HT1080 (cell line): ENCODE measurements at places on chromosomes 6 and 20.

DNA sequence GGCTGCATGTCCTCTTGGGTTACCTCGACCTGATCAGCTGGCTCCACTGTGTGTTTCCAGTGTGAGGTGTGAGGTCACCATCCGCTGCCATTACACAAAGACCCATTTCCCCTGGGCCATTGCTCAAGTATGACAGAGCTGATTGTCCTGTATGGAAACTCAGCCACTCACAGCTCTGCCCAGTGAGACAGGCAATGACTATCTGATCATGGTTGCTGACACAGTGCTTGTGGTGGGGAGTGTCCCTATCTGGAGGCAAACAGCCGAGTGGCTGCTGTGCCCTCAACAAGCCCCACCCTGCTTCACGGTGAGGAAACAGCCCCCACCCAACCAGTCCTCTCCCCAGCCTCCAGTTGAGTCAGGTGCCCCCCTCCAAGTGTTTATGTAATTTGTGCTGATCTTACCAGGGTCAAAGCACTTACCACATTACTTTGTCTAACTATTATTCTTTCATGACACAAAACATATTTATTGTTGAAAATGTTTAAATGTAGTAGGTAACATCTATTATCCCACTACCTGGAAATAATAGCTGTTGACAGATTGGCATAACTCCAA, 11.7 kb upstream of the MAPK13 start:
- peak; percentile 31 for DNase-seq

GRCh38 chr6:147095316-147095715, 108.9 kb upstream of the STXBP5 start:
- peak; percentile 12 for DNase-seq

- no peak for DNase-seq
Measured at GRCh38 chr6:161743509-161744178, 469.8 kb upstream of the AGPAT4 start.

GRCh38 chr6:169473663-169474062, 220.0 kb upstream of the THBS2 start:
- no peak for DNase-seq

GRCh38 chr6:25675167-25675566, 23.2 kb downstream of the SCGN start:
- no peak for DNase-seq

DNA sequence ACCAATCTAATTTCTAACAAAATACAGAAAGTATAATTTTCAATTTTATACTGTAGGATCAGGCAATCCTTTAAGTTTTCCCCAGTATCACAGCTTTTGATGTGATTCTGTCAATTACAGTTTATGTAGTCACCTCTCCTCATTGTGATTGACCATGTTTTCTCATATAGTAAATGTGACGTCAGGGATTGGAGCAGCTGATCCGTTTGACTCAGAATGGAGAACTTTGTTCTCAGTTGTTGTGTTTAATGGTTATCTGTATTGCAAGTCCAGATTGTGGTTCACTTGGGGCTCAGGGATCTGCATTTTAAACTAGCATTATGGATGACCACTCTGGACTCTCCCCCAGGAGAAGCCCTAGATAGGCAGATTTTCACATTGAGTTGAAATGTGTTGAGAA, 90.6 kb downstream of the DNAH8 start:
- DNase-seq = no peak

DNA sequence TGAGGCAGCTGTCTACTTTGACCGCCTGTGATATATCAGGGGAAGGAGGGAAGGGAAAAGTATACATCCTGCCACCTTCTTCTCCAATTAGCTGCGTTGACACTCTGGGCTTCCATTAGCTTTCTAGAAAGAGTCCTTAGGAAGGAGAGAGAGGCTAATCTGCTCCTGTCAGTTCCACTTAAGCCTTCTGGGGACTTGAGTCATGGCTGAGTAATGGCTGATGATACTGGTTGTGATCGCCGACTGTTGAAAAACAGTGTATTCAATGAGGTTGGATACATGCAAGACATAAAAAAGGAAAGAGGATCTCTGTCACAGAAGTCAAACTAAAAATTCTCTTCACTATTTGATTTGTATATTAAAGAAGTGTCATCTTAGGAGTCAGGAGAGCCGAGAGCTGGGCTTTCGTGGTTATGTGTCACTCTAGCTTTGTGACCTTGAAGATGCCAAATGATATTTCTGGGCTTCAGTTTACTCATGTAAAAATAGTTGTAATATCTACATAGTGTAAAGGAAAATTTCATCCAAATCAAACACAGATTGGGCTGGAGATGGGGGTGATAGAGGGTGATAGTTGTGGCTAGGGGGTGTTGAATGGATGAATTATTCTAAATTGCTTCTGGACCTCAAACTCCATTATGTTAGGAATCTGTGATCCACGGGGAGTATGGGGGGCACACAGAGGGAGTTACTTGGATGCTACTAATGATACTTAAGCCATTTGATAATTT, 189.0 kb downstream of the UST start:
- DNase-seq = peak; percentile 74

DNA sequence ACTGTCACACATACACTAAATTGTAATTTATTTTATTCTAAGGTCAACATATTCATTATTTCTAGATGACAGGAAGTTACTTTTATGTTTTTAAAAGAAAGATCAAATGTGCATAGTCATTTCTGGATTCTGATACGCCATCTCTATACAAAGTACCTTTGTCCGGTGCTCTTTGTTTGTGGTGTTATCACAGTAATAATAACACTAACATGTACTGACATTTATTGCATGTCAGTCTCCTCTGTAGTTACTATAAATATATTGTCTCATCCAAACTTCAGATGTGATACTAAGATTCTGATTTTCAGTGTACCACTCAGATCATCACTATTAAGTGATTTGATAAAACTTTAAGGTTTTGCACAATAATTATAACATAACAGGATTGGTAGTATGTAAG, 90.3 kb upstream of the TPD52L1 start:
- DNase-seq = no peak

DNA sequence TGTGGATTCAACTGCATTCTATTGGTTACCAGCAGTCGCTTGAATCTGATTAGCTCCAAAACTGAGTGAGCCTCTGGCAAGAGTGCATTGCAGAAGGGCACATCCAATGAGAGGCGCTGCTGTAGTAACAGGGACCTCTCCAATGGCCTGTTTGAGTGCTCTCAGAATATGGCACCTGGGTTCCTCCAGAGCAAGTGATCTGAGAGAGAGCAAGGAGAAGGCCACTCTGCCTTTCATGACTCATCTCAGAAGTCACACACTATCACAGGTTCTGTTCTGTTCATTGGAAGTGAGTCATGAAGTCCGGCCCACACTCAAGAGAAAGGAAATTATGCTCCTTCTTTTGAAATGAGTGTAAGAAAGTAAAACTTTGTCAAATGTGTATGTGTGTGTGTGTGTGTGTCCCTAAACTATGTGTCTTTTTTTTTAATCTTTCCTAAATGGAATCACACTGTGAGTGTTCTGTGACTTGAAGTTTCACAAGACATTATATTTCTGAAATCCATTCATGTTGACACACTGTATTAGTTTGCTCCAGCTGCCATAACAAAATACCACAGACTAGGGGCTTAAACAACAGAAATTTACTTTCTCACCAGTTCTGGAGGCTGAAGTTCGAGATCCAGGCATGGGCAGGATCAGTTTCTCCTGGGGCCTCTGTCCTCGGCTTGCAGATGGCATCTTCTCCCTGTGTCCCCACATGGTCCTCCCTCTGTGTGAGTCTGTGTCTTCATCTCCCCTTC, 138.3 kb upstream of the CDYL start:
- peak; percentile 84 for DNase-seq

- DNase-seq = peak; percentile 26
Measured at GRCh38 chr6:138278326-138278725, 60.0 kb upstream of the PBOV1 start.

DNA sequence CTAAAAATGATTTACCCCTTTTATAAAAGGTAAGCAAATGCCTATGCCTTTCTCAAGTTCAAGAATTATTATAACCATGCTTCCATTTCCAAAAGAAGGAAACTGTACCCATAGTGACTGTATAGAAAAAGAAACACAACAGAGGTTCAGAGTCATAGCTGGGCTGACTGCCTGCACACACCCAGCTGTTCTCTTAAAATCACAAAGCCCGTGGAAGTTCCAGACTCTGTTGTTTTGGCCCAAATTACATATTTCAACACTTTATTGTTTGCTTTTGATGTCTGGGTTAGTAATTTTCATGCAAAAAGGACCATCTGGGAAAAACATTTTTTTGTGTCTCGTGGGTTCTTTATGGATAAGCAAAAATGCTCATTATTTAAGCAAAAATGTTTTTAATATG, 99.2 kb downstream of the LCA5 start:
- no peak for DNase-seq

- DNase-seq = peak; percentile 49
Measured at GRCh38 chr20:26167499-26167898, 470.8 kb upstream of the ZNF337 start.

DNA sequence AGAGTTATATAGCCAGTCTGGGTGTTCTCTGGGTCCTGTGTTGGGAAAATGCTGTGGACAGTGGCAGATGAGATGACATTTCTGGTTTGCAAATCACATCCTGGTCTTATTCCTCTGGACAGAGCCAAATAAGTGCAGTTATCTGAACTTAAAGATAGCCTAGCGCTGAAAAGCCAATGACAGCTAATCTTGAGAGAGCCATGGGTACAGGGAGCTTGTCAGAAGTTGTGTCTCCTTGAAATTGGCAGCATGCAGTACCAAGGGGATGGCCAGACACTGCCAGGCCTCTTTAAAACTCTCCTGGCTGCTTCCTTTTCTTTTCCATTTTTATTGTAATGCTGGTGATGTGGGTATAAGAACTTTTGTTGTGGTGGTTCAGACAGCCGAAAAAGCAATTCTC, 362.5 kb downstream of the FARS2 start:
- no peak for DNase-seq

DNA sequence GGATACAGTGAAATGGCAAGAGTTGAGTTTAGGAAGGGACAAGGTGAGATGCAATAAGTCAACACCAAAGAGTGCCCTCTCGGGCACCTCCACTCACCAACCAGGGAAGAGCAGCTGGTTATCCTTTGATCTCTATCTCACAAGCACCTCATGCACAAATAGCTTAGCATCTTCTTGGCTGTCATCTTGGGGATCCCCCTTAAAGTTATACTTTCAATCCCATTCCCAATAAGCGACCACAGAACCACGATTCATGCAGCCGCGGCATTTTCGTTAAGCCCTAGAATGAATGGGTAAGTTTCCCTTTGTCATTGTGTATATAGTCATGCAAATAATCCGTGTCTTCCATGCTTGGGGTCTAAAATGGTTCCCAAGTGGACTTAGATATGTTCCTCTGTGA, 73.5 kb downstream of the ADTRP start:
- no peak for DNase-seq

DNA sequence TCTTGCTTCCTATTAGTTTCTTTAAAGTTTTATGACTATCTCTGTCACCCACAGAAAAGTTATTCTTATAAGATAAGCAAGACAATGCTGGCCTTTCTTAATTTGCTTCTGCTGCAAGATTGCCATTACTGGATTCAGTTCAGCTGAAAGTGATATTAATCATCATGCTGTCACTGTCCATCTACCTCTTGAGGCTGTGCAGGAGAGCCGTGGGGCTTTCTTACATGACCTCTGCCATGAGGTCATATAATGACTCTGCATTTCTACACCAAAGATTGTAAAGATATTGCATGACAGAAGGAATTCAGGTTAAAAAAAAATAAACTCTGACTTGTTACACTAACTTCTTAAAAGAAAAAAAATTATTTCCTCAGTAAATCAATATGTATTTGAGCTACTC, 106.9 kb downstream of the TRDN start:
- DNase-seq = peak; percentile 42

- DNase-seq = no peak
Measured at GRCh38 chr20:17999566-17999965, 30.7 kb downstream of the MGME1 start.

DNA sequence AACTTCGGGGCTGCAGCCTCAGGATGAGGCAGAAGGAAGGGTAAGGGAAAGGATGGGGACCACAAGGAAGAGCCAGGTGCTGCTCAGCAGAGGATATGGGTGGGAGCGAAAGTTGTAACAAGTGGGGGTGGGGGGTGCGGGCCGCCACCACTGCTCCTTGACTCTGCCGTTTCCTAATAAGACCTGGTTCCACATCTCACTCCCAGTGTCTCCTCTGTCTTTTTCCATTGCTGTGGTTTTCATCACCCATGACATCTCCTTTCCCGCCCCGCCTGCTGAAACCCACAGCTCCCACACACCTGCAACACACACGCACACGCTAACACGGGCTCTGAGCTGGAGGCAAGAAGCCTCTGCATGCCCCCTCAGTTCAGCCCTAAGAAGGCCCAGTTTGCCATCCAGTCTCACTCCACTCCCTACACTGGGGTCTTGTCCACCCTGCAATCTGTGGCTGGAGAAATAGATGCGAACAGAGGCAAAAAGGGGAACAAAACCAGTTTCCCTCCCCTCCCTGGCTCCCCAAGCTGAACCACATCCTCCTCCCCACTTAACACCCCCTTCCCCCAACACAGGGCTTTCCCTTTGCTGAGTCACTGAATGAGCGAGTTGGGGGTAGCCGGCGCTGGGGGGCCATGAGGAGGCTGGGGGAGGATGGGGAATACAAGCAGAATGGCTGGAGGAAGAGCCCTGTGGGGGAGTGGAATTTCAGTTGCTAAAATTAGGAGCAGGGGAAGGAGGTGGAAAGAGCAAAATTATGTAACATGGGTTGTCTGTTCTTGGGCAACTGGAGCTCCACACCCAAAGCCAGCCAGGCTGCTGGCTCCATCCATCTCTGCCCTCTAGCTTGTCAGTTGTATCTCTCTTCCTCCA, 11.5 kb downstream of the NFKBIL1 start:
- peak; percentile 46 for DNase-seq

- no peak for DNase-seq
Measured at GRCh38 chr6:47897247-47897646, 115.4 kb downstream of the OPN5 start.

- DNase-seq = no peak
Measured at GRCh38 chr6:100339574-100340255, 125.0 kb downstream of the SIM1 start.

- DNase-seq = no peak
Measured at GRCh38 chr6:147695819-147696218, 187.3 kb downstream of the SAMD5 start.

DNA sequence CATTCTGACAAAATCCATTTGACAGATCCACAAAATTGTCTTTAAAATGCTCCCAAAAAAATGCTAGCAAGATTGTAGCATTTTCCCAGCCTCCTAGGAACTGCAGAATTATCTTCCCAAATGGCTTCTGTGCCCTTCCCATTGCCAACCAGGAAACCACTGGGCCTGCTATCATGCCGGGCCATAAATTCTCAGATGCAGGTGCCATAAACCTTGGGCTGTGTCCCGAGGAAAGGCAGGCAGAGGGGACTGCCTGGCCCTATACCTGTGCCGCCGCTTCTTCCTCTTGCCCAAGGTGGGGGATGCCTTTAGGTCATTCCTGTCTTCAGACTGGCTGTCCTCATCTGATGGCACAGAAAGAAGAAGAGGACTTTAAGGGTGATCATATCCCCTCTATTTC, 2.8 kb downstream of the VSX1 start:
- DNase-seq = no peak

GRCh38 chr6:30169658-30170614, 6.6 kb downstream of the TRIM15 start:
- DNase-seq = peak; percentile 57

DNA sequence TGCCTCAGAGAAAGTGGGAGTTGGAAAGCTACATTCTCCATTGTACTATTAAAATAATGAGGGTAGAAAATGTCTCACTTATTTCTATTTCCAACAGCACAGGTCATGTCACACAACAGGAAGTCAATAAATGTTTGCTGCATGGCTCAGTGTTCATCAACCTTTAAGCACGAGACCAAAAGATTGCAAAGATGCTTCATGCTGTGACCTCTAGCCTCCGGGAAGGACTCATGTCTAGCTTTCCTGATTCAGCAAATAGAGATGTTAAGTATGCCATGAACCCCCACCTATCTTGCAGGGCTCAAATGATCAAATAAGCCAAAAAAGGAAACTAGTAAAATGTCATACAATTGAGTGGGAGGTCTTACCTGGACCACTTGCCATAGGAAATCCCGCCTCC, 57.4 kb downstream of the NCOA6 start:
- peak; percentile 44 for DNase-seq
